A673 (cell line): ENCODE measurements at places on chromosomes 5 and 9. TPM values are rescaled to one million over a fixed set of nuclear protein-coding genes. Genes with fewer than 3 reads are reported as not detected.

DNA sequence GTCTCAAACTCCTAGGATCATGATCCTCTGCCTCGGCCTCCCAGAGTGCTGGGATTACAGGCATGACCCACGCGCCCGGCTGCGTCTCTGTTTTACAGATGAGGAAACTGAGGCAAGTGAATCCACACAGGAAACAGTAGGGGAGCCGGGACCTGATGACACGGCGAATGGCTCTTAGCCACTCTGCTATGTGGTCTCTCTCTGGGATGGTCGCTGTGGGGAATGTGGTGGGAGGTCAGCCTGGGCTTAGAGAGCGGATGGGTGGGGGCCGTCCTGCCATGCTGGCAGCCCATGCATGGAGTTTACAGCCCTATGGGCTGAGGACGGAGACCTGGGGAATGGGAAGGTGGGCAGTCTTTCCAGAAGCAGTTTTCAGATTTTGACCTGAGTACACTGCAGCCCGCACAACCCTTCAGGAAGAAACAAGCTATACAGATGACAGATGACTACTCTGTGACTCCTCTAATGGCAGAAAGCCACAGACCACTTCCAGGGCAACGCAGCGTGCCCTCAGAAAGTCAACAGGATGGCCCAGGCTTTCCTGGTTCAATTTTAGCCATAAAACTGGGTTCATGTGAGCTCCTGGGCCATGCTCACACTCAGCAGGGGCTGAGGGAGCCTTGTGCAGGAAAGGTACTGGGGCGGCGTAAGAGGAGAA, 136.1 kb upstream of the RAPGEF1 start:
- no peak for DNase-seq
- H3K4me1 ChIP-seq, result no peaks in the 10 kb centered on the region
- H3K27me3 ChIP-seq, result no peaks in the 10 kb centered on the region
- H3K36me3 ChIP-seq, result no peaks in the 10 kb centered on the region
- H3K4me3 ChIP-seq, result no peak overlapping the region
- H3K27ac ChIP-seq, result no peak overlapping the region

ANKRD18A gene
- not detected in 2 replicates for total RNA-seq

- no peak overlapping the region for H3K4me3 ChIP-seq
- H3K27me3 ChIP-seq, result no peaks in the 10 kb centered on the region
- H3K4me1 ChIP-seq, result no peaks in the 10 kb centered on the region
- no peaks in the 10 kb centered on the region for H3K36me3 ChIP-seq
These were observed 10.2 kb downstream of the AQP3 start for GRCh38 chr9:33437205-33437604.

- no peak overlapping the region for H3K27ac ChIP-seq
- DNase-seq, result no peak
These were observed 83.7 kb downstream of the PDE6A start for GRCh38 chr5:149860801-149861322.

DNA sequence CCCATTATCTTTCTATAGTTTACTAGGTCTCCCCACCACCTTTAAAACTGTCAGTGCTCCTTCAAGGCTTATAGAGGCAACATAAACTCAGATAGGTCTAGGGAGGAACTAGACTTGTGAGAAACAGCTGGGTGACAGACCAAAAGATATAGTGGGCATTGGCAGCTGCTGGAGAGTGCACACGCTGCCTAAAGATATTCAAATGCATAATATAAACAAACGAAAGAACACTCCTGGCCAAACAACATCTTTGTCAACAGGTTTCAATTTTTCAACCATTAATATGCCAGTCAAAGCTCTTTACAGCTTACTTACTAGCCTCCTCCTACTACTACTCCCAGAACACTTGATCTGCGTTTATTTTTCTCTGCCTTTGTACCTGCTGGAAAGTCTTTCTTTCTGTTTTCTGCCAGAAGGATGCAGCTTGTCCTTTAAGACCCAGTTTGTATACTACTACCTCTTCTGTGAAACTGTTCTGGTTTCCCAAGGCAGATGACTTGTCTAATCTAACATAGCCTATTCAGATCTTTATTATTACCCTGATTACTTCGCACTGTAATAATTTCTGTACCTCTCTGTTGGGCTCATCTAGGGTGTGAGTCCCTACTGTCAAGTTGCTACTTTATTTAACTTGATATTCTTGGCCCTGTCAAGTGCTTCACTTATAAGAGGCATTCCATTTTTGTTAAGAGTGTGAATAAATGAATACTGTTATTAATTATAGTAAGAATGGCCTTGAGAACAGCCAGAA, 14.3 kb downstream of the KDM3B start:
- no peak overlapping the region for H3K4me3 ChIP-seq
- H3K27ac ChIP-seq, result no peak overlapping the region
- no peak for DNase-seq
- no peaks in the 10 kb centered on the region for H3K36me3 ChIP-seq
- H3K27me3 ChIP-seq, result no peaks in the 10 kb centered on the region
- no peaks in the 10 kb centered on the region for H3K4me1 ChIP-seq
